ENCODE measurements at places on chromosomes 12 and 14.

DNA sequence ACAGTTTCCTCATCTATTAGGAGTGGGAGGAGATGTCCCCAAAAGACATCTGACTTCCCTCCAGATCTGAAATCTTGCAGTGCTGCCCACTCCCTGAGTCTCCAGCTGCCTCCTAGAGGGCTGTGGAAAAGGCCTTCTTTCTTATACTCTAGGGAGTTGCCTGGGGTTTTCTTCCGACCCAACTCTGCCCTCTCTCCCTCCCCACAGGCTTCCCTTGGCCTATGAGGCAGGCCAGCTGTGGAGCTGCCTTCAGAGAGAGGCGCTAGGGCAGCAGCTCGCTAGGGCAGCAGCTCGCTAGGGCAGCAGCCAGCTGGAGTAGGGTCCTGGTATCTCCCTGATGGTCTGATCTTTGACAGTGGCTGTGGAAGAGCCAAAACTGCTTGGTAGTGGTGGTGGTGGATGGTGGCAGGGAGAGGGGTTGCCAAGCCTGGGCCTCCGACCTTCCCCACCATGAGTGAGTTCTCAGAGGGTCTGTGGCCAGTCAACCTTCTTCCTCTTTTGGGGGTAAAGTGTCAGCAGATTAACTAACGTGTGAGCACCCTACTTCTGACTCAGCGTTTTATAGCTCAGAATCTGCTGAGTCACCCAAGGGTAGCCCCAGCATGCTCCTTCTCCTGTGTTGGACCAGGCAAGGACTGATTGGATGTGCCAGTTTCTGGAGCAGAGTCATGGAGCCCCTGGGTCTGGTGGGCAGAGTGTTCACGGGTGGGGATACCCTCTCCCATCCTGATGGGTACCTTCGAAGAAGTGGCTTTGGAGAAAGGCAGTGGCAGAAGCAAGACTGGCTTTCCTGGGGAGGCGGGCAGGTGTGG lies 2.3 kb downstream of the SLC48A1 start:
- no peak for DNase-seq

DNA sequence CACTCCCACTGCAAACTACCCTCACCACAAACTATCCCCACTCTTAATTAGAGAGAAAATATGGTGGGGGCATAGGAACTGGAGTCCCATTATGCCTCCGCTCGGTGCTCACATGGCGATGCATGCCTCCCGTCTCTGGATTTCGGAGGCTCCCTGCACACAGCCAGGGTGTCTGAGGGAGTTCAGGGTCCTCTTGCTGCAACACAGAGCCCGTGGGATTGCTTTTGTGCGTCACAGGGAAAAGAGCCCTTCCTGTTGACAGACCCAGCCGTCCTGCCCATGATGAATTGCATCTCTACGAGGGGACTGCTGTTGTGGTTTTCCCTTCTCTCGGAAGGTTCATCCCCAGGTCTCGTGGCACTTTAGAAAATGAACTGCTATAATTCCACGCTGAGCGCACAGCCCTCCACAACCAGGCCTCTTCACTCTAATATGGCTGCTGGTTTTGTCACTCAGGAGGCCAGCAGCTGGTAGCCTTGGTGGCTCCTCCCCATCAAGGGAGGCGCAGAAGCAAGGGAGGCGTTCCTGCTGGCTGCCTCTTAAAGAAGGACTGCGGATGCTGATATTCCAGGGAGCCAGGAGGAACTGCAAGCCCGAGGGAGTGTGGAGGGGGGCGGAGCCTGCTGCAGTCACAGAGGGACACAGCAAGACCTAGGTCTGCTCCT lies 158.0 kb downstream of the KCNA5 start:
- DNase-seq: no peak

DNA sequence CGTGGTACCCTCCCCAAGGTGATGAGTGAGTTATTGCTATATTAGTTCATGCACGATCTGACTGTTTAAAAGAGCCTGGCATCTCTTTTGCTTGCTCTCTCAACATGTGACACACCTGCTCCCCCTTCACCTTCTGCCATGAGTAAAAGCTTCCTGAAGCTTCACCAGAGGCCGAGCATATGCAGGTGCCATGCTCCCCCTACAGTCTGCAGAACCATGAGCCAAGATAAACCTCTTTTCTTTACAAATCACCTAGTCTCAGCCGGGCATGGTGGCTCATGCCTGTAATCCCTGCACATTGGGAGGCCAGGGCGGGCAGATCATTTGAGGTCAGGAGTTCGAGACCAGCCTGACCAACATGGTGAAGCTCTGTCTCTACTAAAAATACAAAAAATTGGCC lies 61.8 kb downstream of the RNFT2 start:
- no peak for DNase-seq

DNA sequence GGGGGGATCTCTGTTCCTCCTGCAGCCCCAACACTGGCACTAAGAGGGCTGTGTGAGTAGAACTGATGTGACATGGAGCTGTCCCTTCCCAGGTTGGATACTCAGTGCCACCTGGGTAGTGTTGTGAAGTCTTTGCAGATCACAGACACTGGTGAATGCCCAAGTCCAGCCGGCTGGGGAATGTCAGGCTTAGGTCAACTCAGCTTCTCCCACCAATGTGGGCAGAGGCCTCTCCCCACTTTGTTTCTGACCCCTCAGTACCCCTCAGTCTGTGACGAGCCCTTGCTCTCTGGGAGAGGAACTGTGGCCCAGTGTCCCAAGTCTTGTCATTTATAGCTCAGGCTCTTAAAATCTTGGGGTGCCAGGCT lies 11.3 kb downstream of the SLC25A29 start:
- no peak for DNase-seq
